Renal cortical epithelial cell (primary cell): ENCODE measurements at places on chromosomes 3 and 15. TPM values are rescaled to one million over a fixed set of nuclear protein-coding genes. Genes with fewer than 3 reads are reported as not detected.

The LIPH gene
- total RNA-seq: 9.6 and 10.9 TPM in 2 replicates

The HDC gene
- total RNA-seq: not detected in 2 replicates

The PLA2G4E gene
- not detected in 2 replicates for total RNA-seq

The CCK gene
- total RNA-seq: 0.69 and 7.6 TPM in 2 replicates

The EMC7 gene
- total RNA-seq: 23.8 and 66.6 TPM in 2 replicates

The EPHB3 gene
- total RNA-seq: 0.15 and 0.17 TPM in 2 replicates

The CMTM8 gene
- total RNA-seq: 1.6 and 2.6 TPM in 2 replicates

The CLRN1 gene
- not detected in 2 replicates for total RNA-seq

The HAUS2 gene
- 35.3 and 92.9 TPM in 2 replicates for total RNA-seq

The LSAMP gene
- 0.55 TPM in 1 of 2 replicates, not detected in the other for total RNA-seq

The CRABP1 gene
- not detected in 2 replicates for total RNA-seq

The GHSR gene
- total RNA-seq: not detected in 2 replicates

The CCR3 gene
- total RNA-seq: not detected in 2 replicates

The HYKK gene
- total RNA-seq: 1.9 and 4.8 TPM in 2 replicates

The SEMA3F gene
- 10.2 and 33.5 TPM in 2 replicates for total RNA-seq

The FGD5 gene
- 0.30 and 3.3 TPM in 2 replicates for total RNA-seq

The CACNA1D gene
- total RNA-seq: 0.52 and 1.5 TPM in 2 replicates

The SLC22A13 gene
- total RNA-seq: 0.25 TPM in 1 of 2 replicates, not detected in the other
